ENCODE measurements at places on chromosomes 7 and 10.

- DNase-seq: no peak
Measured at GRCh38 chr7:81064426-81064825, 145.6 kb upstream of the SEMA3C start.

GRCh38 chr10:70561070-70561469 lies 41.5 kb downstream of the PRF1 start:
- DNase-seq: no peak

GRCh38 chr7:106279425-106280197 lies 5.2 kb downstream of the NAMPT start:
- no peak for DNase-seq

GRCh38 chr10:78747401-78748234 lies 321.1 kb upstream of the ZMIZ1 start:
- DNase-seq: no peak

DNA sequence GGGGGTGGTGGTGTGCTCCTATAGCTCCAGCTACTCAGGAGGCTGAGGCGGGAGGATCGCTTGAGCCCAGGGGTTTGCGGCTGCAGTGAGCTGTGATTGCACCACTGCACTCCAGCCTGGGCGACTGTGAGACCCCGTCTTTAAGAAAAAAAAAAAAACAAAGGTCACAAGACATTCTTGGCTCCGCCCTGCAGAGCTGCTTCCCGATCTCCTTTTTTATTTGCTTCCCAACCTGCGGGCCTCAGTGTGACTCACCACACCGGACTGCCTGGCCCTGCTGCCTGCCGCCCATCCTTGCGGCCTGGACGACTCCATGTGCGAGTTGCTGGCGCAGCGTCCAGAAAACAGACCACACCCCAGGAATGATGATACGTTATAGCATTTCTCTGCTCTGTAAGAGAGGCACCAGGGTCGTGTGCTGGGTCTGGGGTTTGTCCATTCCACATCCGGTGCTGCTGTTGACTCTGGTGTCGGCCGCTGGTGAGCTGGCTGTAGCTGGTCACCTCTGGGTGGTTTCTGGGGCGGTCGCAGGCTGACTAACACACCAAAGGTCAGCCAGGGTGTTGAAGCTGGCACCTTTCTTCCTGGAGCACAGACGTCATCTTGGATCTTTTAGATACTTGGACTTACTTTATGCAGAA lies 123.6 kb downstream of the TCF7L2 start:
- DNase-seq: no peak

DNA sequence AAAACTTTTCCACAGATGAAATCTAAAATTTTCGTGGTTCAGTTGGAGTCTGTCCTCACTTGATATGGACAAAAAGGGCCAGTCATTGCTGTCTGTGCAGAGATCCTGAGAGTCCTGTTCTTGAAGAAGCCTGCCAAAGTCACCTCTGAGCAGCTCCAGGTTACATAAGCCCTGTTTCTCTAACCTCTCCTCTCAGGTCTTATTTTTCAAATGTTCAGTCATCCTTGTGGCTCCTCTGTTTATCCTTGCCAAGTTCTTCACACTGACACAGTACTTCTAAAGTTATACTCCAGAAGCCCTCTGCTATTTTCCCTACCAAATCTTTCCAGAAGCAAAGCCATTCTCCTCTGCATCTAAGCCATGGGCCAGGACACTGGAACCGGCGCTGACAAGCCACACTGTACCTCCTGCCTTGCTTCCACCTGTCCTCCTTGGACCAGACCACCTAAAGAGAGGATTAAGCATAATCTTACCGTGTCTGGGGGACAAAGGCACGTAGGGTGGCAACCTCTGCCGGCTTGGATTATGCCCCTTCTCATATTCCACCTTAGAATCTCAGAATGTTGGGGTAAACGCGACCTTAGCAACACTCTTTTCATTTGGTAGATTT lies 161.6 kb downstream of the JAZF1 start:
- DNase-seq: no peak

GRCh38 chr10:26665080-26666048 lies 32.1 kb upstream of the PDSS1 start:
- no peak for DNase-seq

DNA sequence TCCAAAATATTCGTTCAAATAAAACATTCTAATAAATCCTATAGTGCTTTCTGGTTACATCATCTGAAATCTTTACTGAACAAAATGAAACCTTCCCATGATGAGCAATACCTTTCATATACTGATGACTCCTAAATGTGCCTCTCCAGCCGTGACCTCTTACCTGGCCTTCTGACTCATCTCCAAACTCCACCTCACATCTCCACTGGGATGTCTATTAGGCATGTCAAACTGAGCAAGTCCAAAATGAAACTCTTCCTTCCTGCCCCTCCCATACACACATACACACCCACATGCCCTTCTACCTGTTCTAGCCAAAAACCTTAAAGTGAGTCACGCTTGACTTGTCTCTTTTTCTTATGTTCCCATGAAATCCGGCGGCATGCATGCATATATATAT lies 22.9 kb downstream of the GSAP start:
- peak; percentile 8 for DNase-seq

GRCh38 chr7:159310457-159311171 lies 165.9 kb upstream of the VIPR2 start:
- no peak for DNase-seq

GRCh38 chr10:2681891-2682290 lies 385.5 kb upstream of the PFKP start:
- no peak for DNase-seq

DNA sequence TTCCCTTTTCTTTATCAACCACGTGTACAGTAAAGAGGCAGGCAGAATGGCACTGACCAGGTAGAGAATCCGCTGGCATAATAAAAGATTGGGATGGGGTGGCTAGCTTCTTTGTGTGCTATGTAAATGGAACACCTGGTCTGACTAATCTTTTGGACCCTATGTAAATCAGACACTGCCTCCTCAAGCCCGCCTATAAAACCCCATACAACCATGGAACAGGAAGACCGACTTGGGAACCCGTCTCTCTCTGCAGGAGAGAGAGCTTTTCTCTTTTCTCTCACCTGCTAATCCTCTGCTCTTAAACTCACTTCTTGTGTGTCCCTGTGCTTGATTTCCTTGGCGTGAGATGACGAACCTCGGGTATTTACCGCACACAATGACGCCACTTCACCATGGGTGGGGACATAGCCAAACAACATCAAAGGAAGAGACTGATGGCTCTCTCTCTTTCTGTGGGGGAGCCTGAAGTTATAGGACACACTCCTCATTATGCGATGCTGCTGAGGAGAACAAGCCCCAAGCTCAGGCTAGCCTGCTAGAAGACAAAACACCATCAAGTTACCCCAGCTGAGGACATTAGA lies 94.2 kb downstream of the ARL5B start:
- DNase-seq: no peak

DNA sequence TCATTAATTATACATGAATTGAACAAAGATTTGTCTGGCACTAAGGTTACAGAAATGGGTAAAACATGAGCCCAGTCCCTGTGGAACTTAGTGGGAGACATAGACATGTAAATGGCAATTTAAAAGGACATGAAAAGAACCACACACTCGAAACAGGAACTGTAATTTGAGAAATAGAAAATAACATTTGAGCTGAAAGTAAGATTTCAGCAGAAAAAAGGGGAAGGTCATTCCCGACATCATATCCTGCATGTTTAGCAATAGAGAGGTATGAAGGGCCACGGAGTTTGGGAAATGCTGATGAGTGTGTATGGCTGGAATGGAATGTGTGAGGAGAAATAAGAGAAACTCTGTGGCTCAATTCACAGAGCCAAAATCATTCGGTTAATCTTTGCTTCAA lies 175.4 kb upstream of the AHR start:
- DNase-seq: no peak

GRCh38 chr7:3438352-3438751 lies 137.3 kb downstream of the SDK1 start:
- no peak for DNase-seq

DNA sequence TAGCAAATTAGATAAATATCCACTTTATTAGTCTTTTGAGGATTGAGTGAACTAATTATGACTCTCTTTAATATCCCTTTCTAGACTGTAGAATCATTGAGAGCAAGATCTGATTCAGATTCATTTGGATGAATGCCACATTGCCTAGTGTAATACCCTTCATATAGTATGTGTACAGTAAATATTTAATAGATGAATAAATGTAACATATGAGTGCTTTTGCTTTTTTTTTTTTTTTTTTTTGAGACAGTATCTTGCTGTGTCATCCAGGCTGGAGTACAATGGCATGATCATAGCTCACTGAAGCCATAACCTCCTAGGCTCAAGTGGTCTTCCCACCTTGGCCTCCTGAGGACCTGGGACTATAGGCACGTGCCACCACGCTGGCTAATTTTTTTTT lies 14.8 kb downstream of the SAMD8 start:
- no peak for DNase-seq

- DNase-seq: no peak
Measured at GRCh38 chr10:69421611-69422308, 5.0 kb upstream of the TACR2 start.

GRCh38 chr7:99668541-99668940 lies 11.3 kb downstream of the CYP3A5 start:
- no peak for DNase-seq

GRCh38 chr7:141363748-141364147 lies 187.5 kb upstream of the AGK start:
- DNase-seq: no peak

DNA sequence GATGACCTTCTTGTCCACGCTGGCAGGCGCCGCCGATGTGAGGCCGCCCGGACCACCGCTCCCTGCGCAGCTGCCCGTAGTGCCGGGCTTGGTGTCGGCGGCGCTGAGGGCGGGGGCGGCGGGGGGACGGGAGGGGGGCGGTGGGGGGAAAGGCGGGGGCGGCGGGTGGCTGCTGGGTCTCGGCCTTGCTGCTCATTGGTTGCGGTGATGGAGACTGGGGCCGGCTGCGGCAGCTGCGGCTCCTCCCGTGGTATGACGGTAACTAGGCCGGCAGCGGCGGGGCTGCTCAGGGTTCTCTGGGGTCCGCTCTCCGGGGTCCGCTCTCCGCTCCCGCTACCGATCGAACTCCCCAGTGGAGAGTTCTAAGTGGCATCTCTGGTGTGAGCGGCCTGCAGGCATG lies 1.8 kb upstream of the EFCAB10 start:
- DNase-seq: no peak

GRCh38 chr10:113718969-113719822 lies 32.3 kb upstream of the PLEKHS1 start:
- no peak for DNase-seq

- DNase-seq: no peak
Measured at GRCh38 chr7:40003597-40003996, 53.5 kb downstream of the CDK13 start.

DNA sequence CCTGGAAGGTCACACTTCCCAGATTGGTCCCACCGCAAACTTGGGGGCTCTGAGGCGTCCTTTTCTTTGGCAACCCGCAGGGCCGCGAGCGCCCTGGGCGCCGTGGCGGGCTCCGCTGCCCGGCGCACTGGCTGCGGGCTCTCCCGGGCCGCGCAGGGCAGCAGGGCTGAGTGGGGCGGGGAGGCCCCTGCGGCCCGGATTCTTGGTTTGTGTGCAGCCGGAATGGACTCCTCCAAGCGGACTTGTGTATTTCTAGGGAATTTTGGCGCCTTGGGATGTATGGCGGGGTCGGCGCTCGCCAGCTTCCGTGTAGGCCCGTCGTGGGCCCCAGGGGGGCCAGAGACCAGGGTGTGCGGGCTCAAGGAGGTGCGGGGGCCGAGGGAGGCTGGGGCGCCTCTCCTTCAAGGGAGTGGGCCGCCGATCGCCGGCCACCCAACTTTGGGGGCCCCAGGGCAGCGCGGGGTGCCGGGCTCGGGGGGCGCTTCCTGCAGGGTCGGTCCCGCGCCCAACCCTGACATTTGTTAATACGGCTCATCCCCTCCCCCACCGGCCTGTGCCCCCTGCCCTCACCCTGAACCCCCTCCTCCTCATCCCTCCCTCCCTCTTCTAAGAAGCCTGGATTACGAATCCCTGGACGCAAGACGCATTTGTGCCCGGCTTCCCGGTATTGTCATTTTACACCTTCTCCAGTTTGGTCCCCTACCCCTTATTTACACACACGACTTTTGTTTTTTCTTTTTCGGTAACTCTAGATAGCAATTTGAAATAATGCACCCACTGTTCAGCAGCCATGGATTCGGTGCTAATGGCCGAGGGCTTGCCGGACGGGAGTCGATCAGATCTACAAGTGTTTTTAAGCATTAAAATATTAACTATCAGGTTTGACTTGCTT lies 2.5 kb downstream of the TCF7L2 start:
- no peak for DNase-seq

Data from CD4-positive, alpha-beta T cell treated with Interleukin-6 at 100 ng/mL for 8 hours (primary cell).